ENCODE measurements at places on chromosomes 6 and 20.

DNA sequence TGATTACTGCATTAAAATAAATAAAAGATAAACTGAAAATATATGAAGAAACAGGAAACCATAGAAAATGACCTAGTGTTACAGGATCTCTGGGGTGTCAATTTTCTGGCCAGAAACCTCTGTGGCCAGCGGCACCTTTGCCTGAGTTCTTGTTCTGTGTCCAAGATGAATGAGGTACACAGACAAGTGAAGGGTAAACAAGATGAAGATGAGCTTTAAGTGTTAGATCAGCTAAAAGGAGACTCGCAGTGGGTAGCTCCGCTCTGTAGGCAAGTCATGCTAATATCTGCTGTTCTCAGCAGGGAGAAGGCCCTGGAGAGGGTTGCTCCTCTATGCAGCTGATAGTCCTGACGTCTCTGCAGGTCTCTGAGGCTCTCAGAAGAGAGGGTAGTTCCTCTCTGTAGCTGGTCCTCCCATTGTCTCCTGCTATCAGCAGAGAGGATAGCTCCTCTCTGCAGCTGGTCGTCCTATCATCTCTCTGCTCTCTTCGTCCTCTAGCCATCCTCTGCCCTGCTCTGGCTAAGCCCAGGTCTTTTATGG is 35.9 kb upstream of the TBC1D22B start:
- no peak for DNase-seq

DNA sequence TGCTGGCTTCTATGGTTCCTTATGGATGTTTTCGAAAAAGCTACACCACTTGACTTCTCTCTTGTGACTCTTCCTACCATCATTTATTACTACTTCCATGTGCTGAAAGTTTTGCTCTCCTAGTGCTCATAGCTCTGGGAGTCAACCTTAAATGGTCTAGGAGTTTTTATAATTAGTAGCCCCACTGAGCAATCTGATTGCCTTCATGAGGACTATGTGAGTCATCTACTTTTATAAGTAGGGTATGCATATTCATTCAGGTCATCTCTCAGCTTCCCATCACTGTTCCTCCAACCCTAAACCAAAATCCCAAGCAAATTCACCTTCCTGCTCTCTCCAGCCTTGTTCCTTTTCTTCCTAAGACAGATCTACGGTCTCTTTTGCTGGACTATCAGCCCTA is 17.4 kb upstream of the FAXC start:
- DNase-seq: no peak

- no peak for DNase-seq
Observed at GRCh38 chr20:61135968-61136367, 116.1 kb upstream of the CDH4 start.

GRCh38 chr6:117270055-117270842 is 4.9 kb downstream of the VGLL2 start:
- no peak for DNase-seq

- no peak for DNase-seq
Observed at GRCh38 chr6:27154696-27155095, 92.8 kb upstream of the PRSS16 start.

GRCh38 chr6:168361766-168362165 is 42.2 kb upstream of the DACT2 start:
- DNase-seq: no peak

GRCh38 chr6:47000842-47001241 is 41.3 kb downstream of the ADGRF1 start:
- no peak for DNase-seq

- DNase-seq: no peak
Observed at GRCh38 chr6:44269921-44270525, at the start of gene TMEM151B. Gene TMEM151B (plus strand): TSS chr6:44270450. CDS start chr6:44270743, 293 bp downstream.

DNA sequence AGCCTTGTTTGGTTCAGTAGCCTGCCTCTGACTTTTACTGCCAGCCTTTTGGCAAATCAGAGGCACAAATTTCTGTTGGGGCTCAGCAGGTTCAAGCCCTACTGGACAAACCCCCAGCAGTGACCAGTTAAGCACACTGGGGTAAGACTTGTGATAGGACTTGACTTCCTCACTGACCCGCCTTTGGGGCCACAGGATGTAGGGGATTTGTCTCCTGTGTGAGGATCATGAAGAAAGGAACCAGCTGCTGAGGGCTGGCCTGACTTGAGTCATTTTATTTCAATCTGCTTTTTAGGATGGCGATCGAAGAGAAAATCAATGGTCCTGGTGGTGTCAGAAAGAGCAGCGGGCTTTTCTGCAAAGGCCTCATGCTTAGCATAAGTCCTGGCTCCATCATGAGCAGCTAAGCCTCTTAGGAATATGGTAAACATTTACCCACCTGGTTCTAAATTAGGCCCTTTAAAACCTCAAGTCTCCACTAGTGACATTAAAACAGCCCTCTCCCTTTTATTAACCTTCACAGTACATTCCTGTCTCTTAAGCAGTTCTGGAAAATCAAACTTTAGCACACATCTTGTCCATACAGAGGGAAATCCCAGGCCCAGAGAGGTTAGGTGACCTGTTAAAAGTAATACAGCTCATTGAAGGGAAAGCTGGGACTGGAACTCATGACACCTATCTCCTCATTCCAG is 16.6 kb downstream of the CHMP4B start:
- no peak for DNase-seq

DNA sequence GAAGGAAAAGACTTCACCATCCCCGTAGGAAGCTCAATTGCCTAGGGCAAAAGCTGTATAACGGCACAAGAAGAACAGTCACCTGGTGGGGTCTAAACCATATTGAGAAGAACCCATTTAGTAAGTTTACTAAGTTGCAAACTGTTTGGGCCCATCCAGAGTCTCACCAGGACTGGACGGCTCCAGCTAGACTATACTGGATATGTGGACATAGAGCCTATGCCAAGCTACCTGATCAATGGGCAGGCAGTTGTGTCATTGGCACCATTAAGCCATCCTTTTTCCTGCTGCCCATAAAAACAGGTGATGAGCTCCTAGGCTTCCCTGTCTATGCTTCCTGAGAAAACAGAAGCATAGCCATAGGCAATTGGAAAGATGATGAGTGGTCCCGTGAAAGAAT is 293.9 kb downstream of the RNGTT start:
- DNase-seq: no peak

GRCh38 chr6:19554356-19555225 is 282.6 kb upstream of the ID4 start:
- DNase-seq: no peak

GRCh38 chr20:58394801-58395200 is 5.8 kb downstream of the VAPB start:
- DNase-seq: no peak

- peak; percentile 47 for DNase-seq
Observed at GRCh38 chr20:62642666-62643520, 590 bp downstream of the SLCO4A1 start.

DNA sequence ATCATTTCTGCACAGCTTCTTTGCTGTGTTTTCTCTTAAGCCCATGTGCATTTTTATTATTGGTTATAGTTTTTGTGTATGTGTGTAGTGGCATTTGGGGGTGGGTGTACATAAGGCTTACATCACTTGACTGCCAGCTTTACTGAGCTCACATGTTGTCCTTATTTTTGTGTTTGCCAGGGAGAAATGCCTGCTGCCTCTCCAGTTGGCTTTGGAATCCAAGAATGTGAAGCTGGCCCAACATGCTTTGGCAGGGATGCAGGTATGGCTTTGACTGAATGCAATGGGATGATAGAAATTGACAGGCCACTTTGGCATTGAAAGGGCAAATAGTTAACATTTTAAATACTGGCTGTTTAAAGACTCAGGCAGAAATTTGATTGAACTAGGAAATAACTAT is 11.4 kb downstream of the PBOV1 start:
- no peak for DNase-seq

- DNase-seq: no peak
Observed at GRCh38 chr6:12071064-12071615, 59.0 kb downstream of the HIVEP1 start.

DNA sequence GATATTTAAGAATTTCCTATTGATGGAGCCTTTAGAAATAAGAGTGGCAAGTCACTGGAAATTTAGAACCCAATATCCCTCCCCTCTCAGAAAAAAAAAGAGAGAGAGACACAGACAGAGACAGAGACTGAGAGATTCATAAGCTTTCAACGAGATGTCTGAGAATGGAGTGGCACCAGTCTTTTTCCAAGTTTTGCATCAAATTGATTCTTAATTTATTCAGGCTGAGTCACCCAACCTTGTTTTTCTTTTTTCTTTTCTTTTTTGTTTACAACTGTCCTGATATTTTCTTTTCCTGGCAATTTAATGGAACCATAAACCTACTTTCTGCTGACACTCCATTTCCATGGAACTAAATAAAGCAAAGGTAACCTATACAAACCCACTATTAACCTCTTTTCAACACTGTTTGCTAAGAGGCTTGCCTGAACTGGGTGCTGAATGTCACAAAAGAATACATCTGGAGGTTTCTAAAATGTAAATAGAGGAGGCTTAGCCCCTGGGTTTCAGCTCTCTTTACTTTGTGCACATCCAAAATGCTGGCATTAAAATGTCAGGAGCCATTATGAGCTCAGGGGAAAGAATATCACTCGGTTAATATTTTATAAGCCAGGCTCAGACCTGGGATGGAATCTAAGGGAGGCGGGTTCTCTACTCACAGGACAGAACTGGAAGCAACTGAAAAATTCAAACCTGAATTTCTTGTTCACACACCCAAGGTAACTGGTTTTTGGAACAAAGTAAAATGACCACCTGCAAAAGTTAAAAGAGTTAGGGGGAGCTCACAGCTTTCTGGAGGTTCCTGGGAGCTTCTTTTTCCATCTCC is 100.8 kb downstream of the BFSP1 start:
- no peak for DNase-seq

GRCh38 chr20:45842169-45842812 is 8.7 kb downstream of the SNX21 start:
- DNase-seq: no peak

DNA sequence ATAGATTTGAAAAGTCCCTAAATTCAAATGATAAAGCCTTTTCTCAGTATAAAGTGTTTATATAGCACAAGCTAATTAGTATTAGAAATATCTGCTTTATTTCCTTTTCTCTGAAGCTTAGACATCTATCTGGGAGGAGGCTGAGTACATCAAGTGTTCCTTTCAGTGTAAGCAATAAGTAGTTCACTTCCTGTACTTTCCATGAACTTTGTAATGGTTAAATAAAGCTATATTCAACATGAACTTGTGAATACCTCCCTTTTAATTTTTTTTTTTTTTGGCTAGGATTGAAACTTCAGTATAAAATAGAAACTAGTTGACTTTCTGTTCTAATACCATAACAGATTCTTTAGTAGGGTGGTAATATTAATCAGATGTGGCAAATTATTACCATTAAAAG is 190.9 kb downstream of the CENPW start:
- DNase-seq: no peak

DNA sequence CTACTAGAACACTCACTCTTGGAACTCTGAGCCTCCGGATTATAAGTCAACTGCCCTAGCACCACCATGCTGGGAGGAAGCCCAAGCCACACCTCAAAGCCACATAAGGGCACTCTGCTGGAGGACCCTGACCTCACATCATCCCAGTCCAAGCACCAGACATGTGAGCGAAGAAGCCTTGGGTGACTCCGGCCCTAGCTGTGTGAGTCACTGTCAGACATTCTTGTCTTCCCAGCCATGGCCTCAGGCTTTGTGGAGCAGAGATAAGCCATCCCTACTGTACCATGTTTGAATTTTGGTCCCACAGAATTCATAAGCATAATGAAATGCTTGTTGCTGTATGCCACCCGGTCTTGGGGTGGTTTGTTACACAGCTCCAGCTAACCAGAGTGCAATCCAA is 247.7 kb downstream of the SOD2 start:
- DNase-seq: no peak
